Stimulated activated CD8-positive, alpha-beta memory T cell treated with anti-CD3 and anti-CD28 coated beads, Interleukin-4, amount 100 ng/mL, for 1 hour (primary cell): ENCODE measurements at places on chromosomes 12 and 14.
A peak's percentile ranks its signal among the peaks of the same experiment; 100 is the strongest.

GRCh38 chr12:2297004-2297403, 244.2 kb downstream of the CACNA1C start:
- no peak for DNase-seq

DNA sequence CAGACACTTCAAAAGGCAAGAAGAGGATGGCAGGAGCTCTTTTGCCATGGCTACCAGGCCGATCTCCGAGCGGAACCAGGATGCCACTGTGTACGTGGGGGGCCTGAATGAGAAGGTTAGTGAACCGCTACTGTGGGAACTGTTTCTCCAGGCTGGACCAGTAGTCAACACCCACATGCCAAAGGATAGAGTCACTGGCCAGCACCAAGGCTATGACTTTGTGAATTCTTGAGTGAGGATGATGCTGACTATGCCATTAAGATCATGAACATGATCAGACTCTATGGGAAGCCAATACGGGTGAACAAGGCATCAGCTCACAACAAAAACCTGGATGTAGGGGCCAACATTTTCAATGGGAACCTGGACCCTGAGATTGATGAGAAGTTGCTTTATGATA, 9.8 kb downstream of the GARIN2 start:
- no peak for DNase-seq

- no peak for DNase-seq
Observed at GRCh38 chr12:121796855-121797751, 3.6 kb upstream of the RHOF start.

- no peak for DNase-seq
Observed at GRCh38 chr12:75505706-75506312, 5.6 kb downstream of the KRR1 start.

GRCh38 chr14:23125933-23126524, 7.0 kb upstream of the CEBPE start:
- no peak for DNase-seq

- no peak for DNase-seq
Observed at GRCh38 chr12:5807514-5808219, 137.4 kb downstream of the ANO2 start.

DNA sequence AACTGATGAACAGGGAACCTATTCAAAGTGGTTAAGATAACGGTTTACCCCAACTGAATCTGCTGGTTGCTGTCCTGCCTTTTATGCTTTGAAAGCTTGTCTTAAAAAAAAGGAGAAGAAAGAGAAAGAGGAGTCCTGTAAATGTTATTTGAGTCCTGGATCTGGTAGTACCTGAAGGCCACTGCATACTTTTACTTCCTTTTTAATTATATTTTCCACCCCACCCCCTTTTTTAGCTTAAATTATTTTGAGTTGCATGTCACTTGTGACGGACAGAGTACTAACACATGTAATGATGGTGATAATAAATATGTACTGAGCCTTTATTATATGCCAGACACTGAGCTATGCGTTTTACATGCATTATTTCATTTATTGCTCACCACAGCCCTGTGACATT, 2.5 kb upstream of the AMIGO2 start:
- DNase-seq, result no peak

DNA sequence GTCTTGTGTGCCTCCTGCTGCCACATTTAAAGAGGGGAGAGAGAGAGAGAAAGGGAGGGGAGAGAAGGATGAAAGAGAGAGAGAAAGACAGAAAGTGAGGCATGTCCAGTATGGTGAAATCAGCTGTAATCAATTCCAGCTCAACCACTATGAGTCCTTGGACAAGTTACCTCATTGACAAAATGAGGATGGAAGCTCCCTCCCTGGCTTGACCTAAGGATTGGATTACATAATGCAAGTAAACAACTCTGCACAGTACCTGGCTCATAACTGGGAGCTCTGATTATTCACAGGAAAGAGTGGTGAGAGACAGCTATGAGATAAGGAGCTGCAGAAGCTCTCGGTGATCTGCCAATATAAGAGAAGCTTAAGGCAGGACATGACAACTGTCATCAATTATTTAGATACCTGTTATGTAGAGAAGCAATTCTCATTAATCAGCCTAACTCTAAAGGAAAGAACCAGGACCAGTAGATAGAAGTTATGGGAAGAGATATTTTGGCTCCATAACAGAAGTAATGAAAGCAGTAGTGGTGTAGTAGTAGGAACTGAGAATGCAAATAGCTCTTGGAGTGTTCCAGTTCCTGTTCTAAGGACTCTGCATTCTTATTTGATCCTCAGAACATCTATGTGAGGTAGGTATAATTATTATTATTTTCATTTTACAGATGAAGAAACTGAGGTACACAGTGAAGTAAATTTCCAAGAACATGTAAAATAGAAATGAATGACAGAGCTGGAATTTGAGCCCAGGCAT, 791.6 kb downstream of the DIO2 start:
- no peak for DNase-seq

GRCh38 chr12:96225044-96225855, 31.1 kb downstream of the ELK3 start:
- DNase-seq, result no peak

DNA sequence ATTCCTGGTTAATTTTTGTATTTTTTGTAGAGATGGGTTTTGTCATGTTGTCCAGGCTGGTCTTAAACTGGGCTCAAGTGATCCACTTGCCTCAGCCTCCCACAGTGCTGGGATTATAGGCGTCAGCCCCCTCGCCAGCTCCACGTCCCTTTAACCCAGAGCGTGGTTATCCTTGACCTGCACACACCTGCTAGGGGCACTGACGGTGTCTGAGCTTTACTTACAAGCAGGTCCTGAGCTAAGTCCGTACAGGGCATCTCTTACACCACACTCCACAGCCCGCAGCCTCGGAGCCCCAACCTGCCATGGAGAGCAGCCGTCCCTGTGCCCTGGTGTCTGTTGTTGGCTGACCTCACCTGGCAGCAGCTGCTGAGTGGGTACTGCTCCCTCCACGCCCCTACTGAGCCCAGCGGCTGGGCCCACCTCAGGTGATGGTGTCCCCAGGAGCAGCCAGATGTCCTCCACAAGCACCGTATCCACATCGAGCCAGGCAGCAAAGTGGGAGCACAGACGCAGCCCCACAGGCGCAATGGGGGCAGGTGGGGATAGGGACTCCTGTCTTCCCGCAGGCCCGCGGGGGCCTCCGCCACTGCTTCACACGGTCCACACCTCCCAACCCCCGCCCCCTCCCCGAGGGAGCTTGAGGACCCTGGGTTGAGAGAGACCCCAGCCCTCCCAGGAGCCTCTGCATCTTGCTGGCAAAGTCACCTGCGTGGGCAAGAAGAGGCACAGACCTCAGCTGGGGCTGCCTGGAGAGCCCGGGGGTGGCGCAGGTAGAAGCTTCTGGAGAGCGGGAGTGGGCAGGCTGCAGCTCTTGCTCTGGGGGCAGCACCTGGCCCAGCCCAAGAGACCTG, 325.4 kb upstream of the SFSWAP start:
- no peak for DNase-seq

GRCh38 chr12:42886160-42886559, 296.6 kb upstream of the PRICKLE1 start:
- no peak for DNase-seq

- no peak for DNase-seq
Observed at GRCh38 chr12:54003625-54004024, 3.7 kb downstream of the HOXC9 start.

- DNase-seq, result peak; percentile 81
Observed at GRCh38 chr12:12725086-12725955, 8.2 kb downstream of the CDKN1B start.

GRCh38 chr12:51579321-51579850, 11.6 kb upstream of the SCN8A start:
- no peak for DNase-seq

DNA sequence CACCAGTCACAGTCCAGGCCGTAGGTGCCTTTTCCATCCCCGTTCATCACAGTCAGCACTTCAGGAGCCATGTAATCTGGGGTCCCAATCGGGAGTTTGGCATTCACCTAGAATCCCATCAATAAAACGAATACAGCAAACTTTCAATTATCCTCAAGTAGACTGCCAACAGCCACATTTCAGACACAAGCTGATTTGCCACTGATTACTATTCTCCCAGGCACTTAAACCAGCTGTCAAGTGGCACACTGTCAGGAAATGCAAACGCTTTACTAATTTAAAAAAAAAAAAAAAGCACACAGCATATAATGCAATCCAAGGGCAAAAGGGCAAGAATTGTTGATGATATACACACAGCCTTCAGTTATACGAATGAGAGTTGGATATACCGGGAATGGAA, 51.9 kb downstream of the CIT start:
- no peak for DNase-seq

- DNase-seq, result no peak
Observed at GRCh38 chr12:31267966-31268365, 58.0 kb downstream of the SINHCAF start.

GRCh38 chr12:68425998-68426397, 93.8 kb upstream of the MDM1 start:
- no peak for DNase-seq

DNA sequence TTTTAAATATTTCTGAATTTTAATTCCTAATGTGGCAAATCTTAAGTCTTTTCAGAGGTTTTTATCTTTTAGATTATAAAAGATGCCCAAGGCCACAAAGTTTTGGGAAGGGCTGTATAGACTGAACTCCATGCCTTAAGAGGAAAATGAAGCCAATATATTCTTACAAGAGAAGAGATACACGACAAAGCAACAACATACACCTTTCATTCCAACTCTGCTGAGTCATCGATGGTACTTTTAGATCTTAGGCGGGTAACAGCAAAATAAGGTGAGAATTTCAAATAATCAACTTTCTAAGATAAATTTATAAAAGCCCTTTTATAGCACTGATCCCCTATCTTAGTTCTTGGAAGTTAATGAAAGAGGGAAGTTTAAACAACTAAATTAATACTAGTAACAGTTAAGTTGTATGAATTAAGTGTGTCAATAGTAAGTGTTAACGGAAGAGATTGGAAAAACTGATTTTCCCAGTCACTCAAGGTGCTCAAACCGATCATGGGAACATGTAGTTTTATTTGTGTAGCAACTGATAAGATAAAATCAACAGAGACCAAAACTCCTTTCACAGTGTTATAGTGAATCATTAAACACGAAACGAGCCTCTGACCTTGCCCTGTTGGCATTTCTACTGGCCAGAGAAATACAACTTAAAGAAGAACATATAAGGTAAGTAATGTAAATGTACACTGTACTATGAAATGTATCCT, 18.8 kb upstream of the PIK3C2G start:
- DNase-seq, result no peak

DNA sequence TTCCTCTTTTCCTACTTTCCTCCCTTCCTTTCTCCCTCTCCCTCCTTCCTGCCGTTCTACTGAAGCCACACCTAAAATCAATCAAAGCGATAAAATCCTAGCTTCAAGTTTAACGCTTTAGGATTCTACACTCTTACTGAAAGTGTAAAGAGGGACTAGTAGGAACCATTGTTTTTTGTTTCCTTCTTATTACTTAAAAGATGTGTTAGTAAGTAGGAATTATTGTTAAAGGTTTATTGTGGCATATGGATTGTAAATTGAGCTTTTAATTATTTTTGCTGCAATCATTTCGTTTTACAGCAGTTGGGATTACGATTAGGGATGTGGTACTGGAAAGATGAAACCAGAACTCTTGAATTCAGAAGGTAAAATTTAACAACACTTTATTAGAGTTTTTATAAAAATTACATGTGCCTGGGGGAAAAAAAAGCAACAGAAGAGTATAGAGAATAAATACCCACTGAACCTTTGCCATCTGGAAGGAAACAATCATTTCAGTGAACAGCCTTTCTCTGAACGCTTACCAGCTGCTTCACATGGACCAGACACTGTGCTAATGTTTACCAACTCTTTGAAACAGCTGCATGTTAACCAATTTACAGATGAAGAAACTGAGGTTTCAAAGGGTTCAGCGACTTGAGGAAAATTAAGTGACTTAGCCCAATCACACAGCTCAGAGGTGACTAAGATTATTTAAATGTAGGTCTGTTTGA, 1.0 kb downstream of the PPP1R36 start:
- no peak for DNase-seq

- no peak for DNase-seq
Observed at GRCh38 chr12:53093777-53094393, 3.6 kb upstream of the IGFBP6 start.

GRCh38 chr12:22525426-22525825, 18.9 kb downstream of the C2CD5 start:
- no peak for DNase-seq

DNA sequence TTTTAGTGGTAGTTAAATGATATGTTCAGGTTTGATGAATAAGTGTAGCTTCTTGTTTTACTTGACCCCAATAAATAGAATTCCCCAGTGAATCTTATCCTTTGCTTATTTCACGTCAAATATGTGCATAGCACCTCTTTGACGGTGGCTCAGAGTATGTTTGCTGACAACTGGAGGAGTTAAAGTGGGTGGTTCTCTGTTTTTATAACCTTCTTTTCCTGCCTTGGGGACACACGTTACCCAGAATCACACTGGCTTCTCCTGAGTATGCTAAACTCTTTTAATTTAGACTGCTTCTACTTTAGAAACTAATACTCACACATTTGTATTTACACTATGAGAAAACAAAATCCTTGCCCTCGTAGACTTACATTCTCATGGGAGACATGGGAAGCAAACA, 62.3 kb downstream of the TMTC2 start:
- no peak for DNase-seq

DNA sequence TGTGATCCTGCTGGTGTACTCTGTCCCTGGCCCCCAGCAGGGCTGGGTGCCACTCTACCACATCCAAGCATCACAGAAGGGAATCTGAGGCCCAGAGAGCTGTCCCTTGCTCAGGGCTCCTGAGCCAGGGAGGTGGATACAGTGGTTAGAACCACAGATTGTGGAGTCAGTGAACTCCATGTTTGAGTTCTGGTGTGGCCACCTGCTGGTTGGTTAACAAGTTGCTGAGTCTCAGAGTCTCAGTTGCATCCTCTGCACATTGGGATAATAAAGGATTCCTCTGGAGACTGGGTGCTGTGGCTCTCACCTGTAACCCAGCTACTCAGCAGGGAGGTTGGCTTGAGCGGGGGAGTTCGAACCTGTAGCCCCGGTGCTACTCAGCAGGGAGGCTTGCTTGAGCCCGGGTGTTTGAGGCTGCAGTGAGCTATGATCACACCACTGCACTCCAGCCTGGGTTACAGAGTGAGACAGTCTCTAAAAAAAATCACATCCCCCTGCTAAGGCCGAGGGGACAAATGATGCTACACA, 39.4 kb downstream of the MVK start:
- no peak for DNase-seq

DNA sequence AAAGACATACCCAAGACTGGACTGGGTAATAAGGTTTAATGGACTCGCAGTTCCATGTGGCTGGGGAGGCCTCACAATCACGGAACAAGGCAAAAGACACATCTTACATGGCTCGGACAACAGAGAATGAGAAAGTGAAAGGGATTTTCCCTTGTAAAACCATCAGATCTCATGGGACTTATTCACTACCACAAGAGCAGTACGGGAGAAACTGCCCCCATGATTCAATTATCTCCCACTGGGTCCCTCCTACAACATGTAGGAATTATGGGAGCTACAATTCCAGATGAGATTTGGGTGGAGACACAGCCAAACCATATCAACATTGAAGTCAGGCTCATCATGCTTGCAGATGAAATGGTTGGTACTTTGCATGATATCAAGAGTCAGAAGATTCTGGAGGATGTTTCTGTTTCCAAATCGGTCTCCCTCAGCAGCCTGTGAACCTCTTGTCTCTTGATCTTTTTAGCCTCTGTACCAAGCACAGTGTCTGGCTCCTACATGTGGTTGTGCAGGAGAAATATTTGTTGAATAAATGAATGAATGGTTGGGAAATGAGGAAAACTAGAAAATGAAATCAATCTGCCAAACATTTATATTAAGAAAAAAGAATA, 98.6 kb downstream of the VRK1 start:
- DNase-seq, result no peak

- no peak for DNase-seq
Observed at GRCh38 chr12:132188916-132189325, 44.7 kb downstream of the NOC4L start.
